CD4-positive, alpha-beta T cell (primary cell): ENCODE measurements at places on chromosomes 6 and 20.

- DNase-seq, result no peak
Observed at GRCh38 chr20:49587111-49587570, 19.2 kb upstream of the PTGIS start.

GRCh38 chr20:25720285-25720684, 23.6 kb upstream of the ZNF337 start:
- DNase-seq, result no peak

DNA sequence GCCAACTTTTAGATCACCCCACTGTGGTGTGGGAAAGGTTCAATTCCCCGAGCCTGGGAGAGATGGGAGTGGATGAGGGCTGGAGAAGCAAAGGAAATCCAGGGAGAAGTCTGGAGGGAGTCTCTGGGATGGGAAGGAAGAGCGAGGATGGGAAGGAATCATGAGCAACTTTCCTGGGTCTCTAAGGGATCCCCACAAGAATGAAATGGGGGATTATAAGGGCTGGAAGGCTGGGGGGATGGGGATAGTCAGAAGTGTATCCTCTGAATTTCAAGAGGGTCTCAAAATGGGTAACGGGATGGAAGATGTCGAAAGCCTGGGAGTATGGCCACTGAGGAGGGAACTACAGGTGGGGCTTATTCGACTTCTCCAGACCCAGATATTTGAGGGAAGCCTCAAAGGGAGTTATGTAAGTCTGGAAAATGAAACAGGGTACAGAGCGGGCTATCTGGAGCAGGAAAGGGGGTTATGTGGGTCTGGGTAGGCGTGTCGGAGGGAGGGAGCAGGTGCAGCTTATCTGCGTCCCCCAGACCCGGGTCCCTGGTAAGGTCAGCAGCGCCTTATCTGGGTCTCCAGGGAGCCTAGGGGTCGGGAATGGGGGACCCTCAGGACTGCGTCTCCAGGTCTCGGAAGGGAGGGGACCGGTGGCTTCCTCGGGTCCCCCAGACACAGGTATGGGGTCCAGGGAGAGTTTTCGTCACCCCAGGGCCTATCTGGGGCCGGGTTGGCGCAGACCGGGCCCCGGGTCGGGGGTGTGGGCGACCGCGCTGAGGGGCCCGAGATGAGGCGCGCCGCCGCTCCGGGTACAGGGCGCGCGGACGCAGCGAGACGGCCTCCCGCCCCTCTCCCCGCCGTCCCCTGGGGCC, 550 bp downstream of the PLAGL2 start:
- no peak for DNase-seq

DNA sequence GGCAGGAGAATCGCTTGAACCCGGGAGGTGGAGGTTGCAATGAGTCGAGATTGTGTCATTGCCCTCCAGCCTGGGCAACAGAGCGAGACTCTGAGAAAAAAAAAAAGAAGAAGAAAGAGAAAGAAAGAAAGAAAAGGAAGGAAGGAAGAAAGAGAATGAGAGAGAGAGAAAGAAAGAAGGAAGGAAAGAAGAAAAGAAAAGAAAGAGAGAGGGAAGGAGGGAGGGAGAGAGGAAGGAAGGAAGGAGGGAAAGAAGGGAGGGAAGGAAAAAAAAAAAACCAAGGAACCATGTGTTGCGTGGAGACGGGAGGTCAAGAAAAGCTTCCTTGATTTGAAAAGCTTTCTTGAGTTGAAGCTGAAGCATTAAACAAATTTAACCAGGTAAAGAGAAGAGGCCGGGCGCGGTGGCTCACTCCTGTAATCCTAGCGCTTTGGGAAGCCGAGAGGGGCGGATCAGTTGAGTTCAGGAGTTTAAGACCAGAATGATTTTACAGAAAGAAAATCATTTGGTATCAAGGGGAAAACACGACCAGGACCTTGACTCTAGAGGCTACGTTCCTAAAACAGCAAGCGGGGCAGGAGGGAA, 90.5 kb upstream of the PRSS16 start:
- no peak for DNase-seq

DNA sequence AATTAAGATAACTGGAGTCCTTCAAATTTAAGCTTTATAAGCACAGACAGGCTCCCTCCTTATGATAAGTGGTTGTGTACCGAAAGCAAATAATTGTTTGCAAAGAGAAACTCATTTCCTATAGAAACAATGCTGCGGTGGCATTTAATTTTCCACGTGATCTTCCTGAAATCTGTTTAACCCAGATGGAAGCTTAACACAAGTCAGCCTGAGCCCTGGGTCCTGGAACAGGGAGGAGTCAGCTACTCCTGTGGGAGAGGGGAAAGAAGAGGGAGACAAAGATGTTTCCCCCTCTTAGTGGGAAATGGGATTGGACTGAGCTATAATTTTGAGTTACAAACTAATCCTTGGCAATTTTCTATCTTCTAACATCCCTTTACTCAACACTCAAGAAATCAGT, 136.5 kb downstream of the ELOVL4 start:
- no peak for DNase-seq

GRCh38 chr6:150334790-150335783, 33.7 kb upstream of the IYD start:
- no peak for DNase-seq

DNA sequence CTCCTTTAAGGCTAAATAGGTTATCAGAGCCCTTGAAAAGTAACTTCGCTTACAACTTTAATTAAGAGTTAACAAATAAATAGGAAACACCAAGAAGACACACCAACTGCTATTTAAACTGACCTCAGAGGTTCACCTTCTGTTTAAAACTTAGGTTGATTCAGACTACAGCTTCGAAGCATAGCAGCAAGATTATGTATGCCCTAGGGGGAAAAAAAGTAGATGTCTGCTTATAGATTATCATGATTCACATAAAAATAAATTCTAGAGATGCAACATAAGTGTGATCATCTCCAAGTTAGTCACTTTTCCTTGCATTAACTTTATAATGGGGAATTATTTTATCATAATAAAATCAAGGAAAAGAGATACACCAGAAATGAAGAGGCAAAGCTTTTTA, 8.9 kb downstream of the PNISR start:
- DNase-seq, result no peak
